ENCODE measurements at places on chromosomes 5 and 9.

GRCh38 chr9:1514250-1514649 lies 464.1 kb downstream of the DMRT2 start:
- DNase-seq: no peak

- no peak for DNase-seq
These were observed 127.4 kb downstream of the PALM2AKAP2 start for GRCh38 chr9:109907400-109907799.

DNA sequence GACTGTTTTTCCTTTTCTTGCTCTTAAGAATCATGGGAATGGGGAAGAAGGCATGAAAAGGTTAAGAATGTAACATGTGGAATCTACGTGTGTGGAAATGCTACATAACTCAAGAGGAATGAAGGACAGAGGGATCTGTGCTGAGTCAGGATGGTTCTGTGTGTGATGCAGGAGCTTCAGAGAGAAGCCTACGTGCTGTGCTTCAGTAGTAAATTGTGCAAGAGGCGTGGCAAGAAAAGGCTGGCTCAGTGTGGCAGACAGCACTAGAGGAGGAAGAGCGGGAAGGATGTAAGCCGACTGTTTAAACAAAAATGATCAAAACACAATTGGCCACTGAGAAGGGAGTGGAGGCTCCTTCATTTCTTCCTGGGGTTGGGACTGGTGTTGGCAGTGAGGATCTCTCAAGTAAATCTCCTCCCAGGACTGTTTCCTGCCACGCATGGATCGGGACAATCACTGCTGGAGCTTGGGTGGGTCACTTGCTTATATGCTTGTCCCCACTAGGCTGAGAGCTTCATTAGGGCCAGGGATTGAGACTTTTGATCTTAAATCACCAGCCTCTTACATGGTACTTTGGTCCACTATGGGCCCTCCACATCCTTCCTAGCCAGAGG lies 59.4 kb upstream of the BASP1 start:
- peak; percentile 100 for DNase-seq

DNA sequence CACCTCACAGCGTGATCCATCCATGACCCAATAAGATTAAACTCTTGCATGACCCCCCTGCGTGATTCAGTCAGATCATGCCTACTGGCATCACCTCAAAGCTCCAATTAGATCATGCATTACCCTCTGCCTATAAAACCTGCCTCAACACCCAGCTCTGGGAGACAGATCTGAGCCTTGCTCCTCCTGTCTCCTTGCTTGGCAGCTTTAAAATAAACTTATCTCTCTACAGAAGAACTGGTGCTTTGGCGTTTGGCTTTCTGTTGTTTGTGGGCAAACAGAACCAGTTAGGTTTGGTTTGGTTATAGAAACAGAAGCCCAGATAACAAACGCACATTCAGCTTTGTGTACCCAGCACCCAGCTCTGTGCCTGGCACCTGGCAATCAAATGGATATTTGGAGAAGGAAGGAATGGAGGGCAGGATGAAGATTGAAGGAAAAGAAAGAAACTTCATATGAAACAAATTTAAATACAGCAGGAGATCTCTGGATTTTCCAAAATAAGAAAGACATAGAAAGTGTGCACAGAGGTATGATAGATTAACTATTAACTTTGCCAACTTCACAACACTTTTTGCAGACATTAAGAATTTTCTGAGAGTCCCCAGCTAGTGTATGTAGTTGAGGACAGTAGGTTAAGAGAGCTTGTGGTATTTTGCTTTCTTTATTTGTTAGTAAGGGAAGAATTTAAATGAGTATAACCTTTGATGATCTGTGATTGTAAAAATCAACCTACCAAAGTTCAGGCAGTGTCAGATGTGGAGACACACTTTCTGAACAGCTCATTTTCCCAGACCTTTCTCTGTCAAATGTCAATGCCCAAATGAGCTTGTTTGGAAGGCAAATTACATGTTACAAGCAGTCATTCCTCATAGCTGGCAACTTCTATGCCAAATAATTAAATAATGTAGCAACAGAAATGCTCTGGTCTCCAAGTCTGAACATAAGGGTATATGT lies 102.1 kb upstream of the ASTN2 start:
- no peak for DNase-seq

DNA sequence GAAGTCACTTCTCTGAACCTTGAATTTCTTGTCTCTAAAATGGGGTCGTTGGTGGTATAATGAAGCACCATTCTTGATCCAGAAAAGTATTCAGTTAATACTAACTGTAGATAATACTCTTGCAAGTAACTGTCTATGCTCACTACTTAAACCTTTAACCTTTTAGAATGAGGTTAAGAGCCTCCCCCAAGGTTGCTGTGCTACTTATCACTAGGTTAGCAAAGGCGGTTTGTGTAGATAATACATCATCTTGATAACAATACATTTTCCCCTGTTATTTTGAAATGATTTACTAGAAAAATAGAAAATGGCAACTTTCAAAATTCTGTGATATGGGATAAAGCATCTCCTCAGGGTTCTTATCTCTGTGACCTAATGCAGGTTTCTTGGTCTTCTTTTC lies 12.6 kb downstream of the MAP3K1 start:
- no peak for DNase-seq

All from IMR-90 (cell line).